Stimulated activated CD8-positive, alpha-beta memory T cell treated with anti-CD3 and anti-CD28 coated beads, Interleukin-4, amount 100 ng/mL, for 1 hour (primary cell): ENCODE measurements at places on chromosomes 12 and 14.

DNA sequence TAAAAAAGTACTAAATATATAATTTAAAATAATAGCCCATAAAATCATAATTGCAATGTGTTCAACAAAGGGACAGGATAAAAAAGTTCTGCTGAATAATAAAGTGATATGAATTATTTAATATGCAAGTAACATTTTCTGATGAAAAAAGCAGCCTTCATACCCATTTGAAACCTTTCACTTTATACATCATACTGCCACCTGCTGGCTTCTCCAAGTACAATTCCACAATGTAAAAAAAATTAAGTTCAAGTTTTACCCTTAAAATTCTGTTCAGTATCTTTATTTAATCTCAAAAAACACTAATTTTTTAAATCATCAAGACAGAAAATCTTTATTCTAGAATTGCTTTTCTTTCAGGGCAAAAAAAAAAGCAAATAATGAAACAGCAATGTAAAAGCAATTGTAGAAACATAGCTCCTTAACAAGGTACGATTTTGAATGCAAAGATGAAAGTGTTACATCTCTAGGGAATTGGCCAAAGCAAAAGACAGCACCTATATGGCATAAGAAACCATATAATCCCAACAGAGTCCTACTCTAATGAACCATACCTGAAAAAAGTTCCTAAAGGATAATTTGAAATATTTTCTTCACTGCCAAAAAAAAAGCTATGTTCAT, 15.0 kb downstream of the MDM1 start:
- no peak for DNase-seq

DNA sequence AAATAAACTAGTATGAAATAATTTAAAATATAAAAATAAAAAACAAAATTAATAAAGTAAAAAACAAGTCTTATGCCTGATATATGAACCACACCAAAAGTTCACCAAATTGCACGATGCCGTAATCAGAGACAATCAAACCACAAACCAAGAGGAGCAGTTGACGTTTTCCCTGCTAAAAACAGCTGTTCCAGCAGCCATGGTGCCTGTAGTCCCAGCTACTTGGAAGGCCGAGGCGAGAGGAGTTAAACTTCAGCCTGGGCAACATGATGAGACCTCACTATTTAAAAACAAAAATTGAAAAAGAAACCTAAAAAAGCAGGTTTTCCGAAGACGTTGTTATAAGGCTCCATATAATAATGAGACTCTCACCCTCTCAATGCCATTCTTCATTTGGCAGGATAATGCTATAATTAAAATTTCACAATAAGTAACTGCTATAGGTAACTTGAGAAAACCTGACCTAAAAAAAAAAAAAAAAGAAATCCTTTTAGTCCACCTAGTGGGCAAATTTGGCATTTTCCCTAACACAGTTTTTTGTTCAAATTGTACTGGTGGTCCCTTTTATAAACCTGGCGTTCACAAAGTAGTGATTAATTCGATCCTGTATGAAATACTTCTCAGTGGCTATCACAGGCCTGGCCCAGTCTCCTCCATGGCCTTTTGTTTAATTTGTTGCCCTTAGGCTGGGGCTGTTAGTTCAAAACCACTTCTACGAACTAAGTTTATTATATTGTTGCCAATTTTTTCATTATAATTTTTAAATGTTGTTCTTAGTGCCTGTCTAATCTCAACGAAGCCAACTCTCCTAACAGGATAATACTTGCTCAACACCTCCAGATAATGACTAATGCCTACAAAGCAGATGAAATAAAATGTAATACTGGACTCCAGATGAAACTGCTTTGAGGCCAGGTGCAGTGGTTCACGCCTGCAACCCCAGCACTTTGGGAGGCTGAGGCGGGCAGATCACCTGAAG, 62.1 kb downstream of the TNFAIP2 start:
- no peak for DNase-seq

DNA sequence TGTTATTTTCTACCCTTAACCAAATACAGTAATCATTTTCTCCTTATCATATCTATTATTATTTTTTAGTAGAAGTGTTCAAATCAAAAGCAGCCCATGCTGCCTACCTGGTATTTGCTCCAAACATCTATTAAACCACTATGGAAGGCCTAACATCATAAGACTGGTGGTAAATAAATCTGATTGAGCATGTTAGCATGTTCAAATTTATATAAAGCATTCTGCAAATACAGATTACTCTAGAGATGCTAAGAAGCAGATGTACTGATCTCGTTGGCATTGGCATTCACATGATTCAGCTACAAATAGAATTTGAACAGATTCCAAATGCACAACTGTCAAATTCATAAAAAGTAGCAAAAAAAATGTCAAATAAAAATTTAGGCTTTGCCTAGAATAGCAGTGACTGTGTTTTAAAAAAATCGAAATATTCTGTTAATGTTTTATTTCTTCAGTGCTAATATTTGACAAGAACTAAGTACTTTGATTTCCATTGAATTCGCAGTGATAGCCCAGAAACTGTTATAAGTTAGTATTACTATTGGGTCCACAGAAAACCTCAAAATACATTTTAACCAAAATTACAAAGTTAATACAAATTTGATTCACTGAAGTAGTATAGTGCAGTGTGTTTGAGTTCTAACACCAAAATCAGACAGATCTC, 9.4 kb upstream of the OSBPL8 start:
- DNase-seq, result no peak

GRCh38 chr12:120514002-120514401, 15.0 kb downstream of the COQ5 start:
- no peak for DNase-seq

- no peak for DNase-seq
Measured at GRCh38 chr12:115507951-115508722, 769.4 kb downstream of the MED13L start.

GRCh38 chr12:5997260-5997659, 52.2 kb upstream of the ANO2 start:
- DNase-seq, result no peak

- DNase-seq, result no peak
Measured at GRCh38 chr12:121365416-121366062, 13.3 kb upstream of the ANAPC5 start.

- DNase-seq, result no peak
Measured at GRCh38 chr12:71732357-71732712, 22.3 kb upstream of the RAB21 start.

DNA sequence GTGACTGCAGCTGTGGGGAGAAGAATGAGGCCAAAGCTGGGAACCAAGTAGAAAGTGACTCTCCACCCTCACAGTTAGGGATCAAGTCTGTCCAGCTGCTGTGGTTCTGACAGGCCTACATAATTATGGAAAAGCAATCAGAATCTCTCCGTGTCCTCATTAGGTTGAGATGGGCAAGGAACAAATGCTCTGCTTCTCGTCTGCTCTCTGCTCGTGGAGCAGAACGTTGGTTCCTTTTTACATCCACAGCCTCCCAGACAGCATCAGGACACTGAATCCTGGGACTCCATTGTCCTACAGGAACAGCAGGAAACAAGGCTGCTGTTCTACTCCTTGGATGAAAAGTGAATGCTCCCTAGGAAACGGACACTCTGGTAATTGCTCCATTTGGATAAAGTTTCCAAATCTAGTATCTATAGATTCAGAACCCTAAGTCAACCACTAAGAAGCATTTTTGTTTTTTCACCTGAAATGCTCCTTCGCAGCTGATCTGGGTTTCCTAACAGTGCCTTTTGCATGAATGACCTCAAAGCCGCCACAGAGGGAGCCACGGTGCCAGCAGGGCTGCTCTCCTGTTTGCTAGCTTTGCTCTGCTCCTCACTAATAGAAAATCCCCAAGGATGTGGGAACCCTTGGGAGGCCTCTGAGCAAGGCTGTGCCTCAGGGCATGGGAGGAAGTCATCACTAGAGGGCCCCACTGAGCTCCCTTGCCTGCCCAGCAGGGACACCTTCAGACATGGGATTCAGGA, 102.0 kb downstream of the EGLN3 start:
- no peak for DNase-seq

DNA sequence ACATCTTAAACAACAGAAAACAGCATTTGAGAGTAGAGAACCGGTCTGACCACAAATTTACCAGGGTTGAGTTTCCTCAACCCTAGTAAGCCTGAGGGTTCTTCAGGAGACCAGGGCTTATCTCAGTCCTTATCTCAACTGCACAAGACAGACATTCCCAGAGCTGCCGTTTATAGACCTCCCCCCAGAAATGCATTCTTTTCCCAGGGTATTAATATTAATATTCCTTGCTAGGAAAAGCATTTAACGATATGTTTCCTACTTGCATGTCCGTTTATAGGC, 12.3 kb downstream of the TMEM117 start:
- DNase-seq, result no peak

GRCh38 chr12:45668641-45669040, 60.9 kb upstream of the ARID2 start:
- DNase-seq, result no peak

GRCh38 chr14:38994731-38995130, 108.3 kb downstream of the SEC23A start:
- DNase-seq, result no peak

GRCh38 chr14:24081739-24082211, 10.4 kb downstream of the CPNE6 start:
- no peak for DNase-seq

DNA sequence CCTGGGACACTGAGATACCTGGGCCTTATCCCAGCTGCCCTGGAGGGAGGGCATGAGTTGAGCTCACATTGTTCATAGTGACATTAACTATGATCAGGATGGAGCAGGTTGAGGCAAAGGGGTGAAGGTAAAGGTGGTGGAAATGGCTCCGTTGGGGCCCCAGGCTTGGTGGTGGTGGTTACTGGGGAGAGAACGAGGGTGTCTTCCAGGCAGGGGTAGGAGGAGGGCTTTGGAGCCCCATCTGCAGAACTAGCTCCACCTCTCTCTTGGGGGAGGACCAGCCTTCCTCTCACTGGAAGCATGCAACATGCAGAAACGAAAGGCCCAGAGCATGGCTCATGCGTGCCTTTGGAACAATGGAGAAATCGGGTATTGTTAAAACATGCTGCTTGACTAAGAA, 217.0 kb downstream of the SLC41A2 start:
- DNase-seq, result no peak

GRCh38 chr12:67269633-67270573, 745 bp downstream of the CAND1 start:
- peak; percentile 5 for DNase-seq

GRCh38 chr12:52528641-52529143, 8.5 kb upstream of the KRT5 start:
- DNase-seq, result no peak

DNA sequence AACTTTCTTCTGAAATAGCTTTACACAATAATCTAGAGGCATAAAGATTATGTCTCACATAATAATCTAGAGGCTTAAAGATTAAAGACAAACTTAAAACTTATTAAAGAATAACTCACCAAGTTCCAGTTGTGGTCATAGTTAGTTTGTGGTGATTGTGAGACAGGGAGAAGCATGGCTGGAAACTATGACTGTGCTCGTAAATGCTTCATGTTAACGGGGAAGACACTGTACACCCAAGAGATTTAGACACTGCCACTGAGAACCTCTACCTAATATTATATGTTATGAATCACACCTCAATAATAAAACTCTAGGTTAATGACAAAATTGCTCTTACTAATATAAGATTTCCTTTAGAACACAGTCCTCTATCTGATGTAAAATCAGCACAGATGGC, 541.6 kb downstream of the TMEM121 start:
- no peak for DNase-seq

GRCh38 chr12:93902736-93903562, 225.8 kb downstream of the CRADD start:
- no peak for DNase-seq

- no peak for DNase-seq
Measured at GRCh38 chr14:96224480-96225096, 19.9 kb downstream of the BDKRB2 start.

GRCh38 chr12:111792155-111792855, 25.6 kb downstream of the ALDH2 start:
- no peak for DNase-seq

GRCh38 chr12:54036620-54037359, 3.9 kb downstream of the HOXC5 start:
- no peak for DNase-seq

DNA sequence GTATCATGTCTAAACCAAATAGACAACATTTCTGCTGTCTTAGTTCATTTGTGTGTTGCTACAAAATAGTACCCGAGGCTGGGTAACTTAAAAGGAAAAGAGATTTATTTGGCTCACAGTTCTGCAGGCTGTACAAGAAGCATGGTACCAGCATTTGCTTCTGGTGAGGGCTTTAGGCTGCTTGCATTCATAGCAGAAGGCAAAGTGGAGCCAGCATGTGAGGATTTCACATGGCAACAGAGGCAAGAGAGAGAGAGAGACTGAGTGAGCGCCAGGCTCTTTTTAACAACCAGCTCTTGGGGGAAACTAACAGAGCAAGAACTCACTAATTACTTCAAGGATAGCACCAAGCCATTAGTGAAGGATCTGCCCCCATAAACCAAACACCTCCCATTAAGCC, 271.4 kb upstream of the SRRM4 start:
- no peak for DNase-seq

- no peak for DNase-seq
Measured at GRCh38 chr12:49346659-49347310, at the start of gene DNAJC22. TSS of gene DNAJC22 (plus strand) at chr12:49346888. CDS start at chr12:49348873, 1,985 bp downstream.

GRCh38 chr14:52914295-52914694, 36.6 kb downstream of the FERMT2 start:
- DNase-seq, result no peak

DNA sequence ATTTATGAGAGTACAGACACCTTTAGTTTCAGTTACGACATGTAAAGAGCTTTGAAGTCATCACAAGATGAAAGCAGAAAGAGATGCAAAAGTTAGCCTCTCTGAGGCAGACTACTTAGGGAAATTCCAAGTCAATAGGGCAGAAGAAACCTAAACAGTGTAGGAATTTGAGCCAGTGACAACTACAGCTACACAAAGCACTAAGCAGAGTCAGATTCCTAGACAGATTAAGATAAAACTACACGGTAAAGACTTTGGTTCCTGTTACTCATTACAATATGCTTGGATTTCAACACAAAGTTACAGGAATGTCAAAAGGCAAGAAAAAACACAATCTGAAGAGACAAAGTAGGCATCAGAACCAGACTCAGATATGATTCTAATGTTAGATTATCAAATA, 1302.3 kb downstream of the FSCB start:
- DNase-seq, result no peak

- DNase-seq, result no peak
Measured at GRCh38 chr14:85915711-85916110, 385.8 kb downstream of the FLRT2 start.
